ENCODE measurements at places on chromosomes 13 and 19.

- DNase-seq: no peak
Measured at GRCh38 chr19:48668332-48668731, 4.5 kb downstream of the NTN5 start.

DNA sequence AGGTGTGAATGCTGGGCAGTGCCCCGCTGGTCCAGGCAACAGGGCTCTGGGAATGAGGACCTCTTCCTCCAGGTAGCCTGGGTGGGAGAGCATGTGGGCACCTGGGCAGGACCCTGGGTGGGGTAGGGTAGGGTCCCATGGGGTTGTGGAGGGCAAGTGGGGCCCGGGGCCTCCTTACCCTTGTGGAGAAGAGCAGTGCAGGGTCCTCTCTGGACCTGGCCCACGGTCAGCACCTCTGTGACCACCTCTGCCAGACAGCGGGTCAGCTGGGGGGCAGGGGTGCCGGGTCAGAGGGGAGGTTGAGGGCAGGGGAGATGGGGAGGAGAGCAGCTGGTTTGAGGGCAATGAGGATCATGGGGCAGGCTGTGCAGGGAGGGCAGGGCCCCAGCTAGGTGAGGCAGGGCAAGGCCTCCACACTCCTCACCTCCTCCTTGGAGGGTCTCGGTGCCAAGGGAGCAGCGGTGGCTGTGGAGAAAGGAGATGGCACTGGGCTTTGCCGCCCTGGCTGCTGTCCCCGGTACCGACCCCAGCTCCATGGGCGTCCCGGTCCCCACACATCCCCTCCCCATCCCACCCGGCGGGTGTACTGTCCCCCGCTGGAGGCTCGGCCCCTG is 491 bp downstream of the CCER2 start:
- DNase-seq: no peak

- no peak for DNase-seq
Measured at GRCh38 chr13:54449922-54450321, 1421.3 kb downstream of the OLFM4 start.

- DNase-seq: peak; percentile 13
Measured at GRCh38 chr19:29245215-29245614, 32.3 kb upstream of the UQCRFS1 start.

- no peak for DNase-seq
Measured at GRCh38 chr13:29050719-29051118, 230.6 kb downstream of the MTUS2 start.

- peak; percentile 75 for DNase-seq
Measured at GRCh38 chr19:18117692-18118378, 20.3 kb downstream of the MAST3 start.

- DNase-seq: no peak
Measured at GRCh38 chr19:37943480-37943879, 36.5 kb downstream of the SIPA1L3 start.

DNA sequence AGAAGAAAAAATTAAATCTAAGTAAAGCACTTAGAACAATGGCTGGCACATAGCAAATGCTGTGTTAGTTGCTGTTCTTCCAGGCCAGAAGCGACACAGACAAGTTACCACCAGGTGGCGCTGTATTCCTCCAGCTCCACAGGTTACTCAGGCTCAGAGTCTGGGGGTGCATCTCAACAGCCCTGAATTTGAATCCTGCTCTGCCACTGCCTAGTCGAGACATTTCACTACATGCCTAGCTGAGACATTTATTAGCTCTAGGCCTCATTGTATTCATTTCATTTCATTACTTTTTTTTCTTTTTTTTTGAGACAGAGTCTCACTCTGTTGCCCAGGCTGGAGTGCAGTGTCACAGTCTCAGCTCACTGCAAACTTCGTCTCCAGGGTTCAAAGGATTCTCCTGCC is 16.4 kb upstream of the CYP2B6 start:
- peak; percentile 72 for DNase-seq

DNA sequence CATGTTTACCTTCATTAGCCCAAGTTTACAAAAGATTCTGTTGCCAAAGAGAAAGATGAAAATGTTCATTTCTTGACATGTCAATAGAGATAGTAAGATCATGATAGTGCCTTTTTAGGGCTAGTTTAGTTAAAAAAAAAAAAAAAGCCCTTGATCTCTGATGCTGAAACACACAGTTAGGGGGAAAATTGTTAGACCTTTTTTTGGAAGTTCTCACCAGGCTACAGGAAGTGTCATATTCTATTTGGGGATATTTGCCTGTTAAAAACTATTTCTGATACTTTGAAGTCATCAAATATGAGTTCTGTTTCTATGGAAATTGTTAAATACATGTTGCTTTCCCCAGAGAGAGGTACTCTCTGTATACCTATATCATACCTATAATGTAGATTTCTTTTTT is 21.6 kb downstream of the SLAIN1 start:
- no peak for DNase-seq

DNA sequence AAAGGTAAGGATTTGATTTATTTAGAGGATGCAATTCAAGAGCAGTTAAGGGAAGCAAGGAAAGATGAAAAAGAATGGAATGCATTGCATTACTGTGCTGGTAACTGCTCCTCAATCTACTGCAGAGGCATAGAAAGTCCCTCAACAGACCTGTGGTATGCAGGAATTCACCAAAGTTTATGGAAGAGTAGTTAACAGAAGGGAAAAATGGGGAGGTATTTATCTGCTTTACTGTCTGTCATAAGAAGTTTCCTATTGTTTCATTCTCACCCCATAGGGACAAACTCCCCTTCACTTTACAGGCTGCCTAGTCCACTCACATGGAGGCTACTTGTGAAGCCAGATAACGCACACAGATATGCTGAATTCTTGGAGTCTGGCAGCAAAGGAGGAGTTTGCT is 354.9 kb upstream of the SPRY2 start:
- DNase-seq: no peak

GRCh38 chr13:74289861-74290773 is 155.9 kb upstream of the KLF12 start:
- DNase-seq: peak; percentile 38
